ENCODE measurements at places on chromosomes 3 and 15.

- DNase-seq: no peak
Observed at GRCh38 chr3:4716706-4717362, 223.7 kb downstream of the ITPR1 start.

- no peak for DNase-seq
Observed at GRCh38 chr3:171113716-171114115, 87.2 kb upstream of the SLC2A2 start.

GRCh38 chr3:157154563-157155330 is 5.2 kb downstream of the CCNL1 start:
- DNase-seq: no peak

GRCh38 chr3:4335840-4336562 is 32.8 kb downstream of the SETMAR start:
- DNase-seq: no peak

- DNase-seq: no peak
Observed at GRCh38 chr3:72274493-72275330, 489.8 kb upstream of the PROK2 start.

GRCh38 chr3:71366988-71367604 is 216.4 kb downstream of the FOXP1 start:
- DNase-seq: no peak

GRCh38 chr3:103968751-103969150 is 1398.0 kb upstream of the ALCAM start:
- no peak for DNase-seq

Measured in effector memory CD4-positive, alpha-beta T cell (primary cell).